ENCODE measurements at places on chromosomes 4 and X.

GRCh38 chr4:86032476-86033022 lies 327.3 kb downstream of the MAPK10 start:
- DNase-seq, result no peak

DNA sequence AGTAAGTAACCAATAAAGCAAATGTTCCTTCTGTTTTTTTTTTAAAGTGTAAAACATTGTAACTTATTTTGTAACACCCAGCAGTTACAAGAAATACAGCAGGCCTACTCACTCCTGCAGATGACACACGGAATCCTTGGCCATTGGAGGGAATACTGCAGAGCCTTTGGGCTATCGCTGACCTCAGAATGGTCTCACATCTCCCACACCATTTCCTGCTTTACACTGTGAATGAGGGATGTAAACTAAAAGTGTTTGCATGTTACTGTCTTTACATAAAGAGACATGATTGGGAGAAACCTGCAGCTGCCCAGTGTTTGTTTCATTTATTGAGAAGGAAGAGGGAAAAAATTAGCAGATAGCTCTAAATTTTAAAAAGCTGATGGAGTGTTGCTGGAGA lies 64.1 kb downstream of the USP46 start:
- DNase-seq, result no peak

DNA sequence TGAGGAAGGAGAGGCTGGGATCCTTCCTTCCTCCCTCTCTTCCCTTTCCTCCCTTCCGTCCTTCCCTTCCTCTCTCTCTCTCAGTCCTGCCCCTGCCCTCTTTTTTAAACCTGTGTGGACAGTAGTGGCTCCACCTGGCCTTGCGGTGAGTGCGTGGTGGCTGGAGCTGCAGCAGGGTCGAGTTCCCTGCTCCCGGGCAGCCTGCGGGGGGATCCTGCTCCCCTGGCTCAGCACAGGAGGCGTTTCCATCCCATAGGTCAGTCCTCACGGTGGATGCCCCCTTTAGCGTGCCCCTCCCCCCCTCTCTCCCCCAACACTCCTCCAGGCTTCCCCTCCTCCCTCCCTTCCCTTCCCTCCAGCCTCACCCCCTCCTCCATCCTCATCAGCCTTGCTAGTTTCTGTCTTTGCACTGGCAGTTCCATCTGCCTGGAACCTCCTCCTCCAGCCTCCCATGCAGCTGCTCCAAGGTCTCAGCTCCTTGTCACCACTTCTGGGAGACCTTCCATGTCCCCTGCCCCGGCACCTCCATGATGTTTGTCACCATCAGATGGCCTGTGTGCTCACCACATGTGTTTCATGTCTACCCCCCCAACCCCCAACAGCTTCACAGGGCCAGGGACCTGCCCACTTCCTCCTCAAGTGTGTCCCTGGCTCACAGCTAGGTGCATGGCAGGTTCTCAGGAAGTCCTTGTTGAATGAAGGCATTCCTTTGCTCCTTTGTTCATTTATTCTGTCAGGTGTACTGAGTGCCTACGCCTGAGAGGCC lies 68.4 kb downstream of the PSAPL1 start:
- DNase-seq, result no peak

- peak; percentile 40 for DNase-seq
Measured at GRCh38 chr4:41977709-41978108, 3.8 kb upstream of the DCAF4L1 start.

- no peak for DNase-seq
Measured at GRCh38 chrX:134501941-134502340, 42.0 kb downstream of the HPRT1 start.

DNA sequence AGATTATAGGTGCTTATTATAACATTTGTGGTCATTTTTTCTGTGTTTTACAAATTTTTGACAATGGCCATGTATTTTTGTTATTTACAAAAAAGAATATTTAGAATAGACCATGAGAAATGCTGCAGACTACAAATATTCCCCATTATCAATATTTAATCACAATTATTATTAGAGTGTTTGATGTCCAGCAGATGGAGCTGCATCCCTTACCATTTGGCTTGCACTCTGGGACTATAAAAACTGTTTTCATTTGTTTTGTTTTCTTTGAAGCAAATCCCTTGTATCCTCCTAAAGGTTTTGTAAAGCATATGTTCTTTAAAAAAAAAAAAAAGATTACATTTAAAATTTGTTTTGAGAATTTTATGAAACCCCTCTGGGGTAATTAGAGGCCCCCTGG lies 85.6 kb upstream of the CXorf66 start:
- DNase-seq, result no peak

DNA sequence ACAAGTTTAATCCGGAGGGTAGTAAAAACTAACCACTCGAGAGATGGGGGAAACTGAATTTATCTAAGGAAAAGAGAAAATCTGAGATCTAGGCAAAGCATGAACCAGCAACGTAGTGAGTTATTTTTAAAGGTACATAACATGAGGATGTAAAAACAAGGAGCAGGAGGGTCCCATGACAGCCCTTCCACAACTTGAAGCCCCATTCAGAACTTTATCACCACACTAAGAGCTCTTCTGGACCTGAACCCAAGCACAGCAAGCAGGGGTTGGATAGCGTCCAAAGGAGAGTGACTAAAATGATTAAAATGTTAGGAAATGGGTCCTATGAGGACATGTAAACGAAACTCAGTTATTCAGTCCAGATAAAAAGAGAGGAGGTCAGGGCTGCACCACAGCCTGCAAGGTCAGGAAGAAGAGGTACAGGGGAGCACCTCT lies 16.2 kb downstream of the SH3RF1 start:
- no peak for DNase-seq

- no peak for DNase-seq
Measured at GRCh38 chrX:45845142-45845541, 644.5 kb upstream of the DIPK2B start.

- peak; percentile 12 for DNase-seq
Measured at GRCh38 chrX:39310891-39311290, 509.6 kb downstream of the MID1IP1 start.

- peak; percentile 30 for DNase-seq
Measured at GRCh38 chr4:48979914-48980579, 6.0 kb upstream of the CWH43 start.

DNA sequence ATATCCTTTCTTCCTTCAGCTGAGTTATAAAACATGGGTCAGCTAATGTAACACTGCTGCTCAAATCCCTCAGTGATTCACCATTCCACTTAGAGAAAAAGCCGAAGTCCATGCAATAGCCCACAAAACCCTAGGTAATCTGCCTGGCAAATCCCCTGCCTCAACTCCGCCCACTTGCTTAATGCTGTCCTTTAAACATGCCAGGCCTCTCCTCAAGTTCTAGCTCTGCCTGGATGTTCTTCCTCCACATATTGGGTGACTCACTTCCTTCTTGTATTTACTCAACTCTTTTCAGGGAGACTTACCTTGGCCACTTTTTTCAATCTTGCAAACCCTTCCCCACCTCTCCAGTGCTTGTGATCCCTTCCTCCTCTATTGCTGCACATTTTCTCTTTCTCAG lies 89.8 kb downstream of the EMCN start:
- DNase-seq, result no peak

- DNase-seq, result no peak
Measured at GRCh38 chrX:20060961-20061748, 55.6 kb downstream of the MAP7D2 start.

- no peak for DNase-seq
Measured at GRCh38 chr4:26080870-26081628, 167.0 kb downstream of the SMIM20 start.

DNA sequence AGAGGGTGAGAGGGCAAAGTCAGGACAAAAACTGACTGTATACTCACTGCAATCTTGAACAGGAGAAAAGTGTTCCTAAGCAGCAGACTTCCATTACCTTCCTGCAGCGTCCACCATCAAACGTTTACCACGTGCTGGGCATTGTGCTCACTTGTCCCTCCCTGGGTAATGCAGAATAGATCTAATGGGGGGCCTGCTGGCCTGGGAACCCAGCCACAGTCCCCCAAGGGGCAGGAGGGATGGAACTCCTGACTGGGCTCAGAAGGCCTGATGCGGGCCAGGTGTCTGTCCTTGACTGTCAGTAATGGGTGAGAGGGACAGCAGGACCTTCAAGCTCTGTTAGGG lies 37.6 kb upstream of the FAM156A start:
- no peak for DNase-seq

- DNase-seq, result no peak
Measured at GRCh38 chr4:169047956-169048355, 37.9 kb upstream of the CBR4 start.

GRCh38 chr4:159946983-159947615 lies 844.2 kb downstream of the RAPGEF2 start:
- peak; percentile 37 for DNase-seq

DNA sequence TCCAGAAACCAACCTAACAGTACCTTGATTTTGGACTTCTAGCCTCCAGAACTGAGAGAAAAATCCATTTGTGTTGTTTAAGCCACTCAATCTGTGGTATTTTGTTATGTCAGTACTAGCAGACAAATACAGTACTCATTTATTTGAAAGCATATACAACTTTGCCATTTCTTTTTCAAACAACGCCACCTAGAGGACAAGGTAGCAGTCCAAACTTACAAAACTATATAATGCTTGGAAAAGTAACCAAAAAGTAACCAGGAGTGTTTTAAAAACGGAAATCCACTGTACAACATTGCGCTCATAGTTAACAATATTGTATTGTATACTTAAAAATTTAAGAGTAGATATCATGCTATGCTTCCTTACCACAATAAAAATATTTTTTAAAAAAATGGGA lies 37.0 kb upstream of the FGF13 start:
- DNase-seq, result no peak

DNA sequence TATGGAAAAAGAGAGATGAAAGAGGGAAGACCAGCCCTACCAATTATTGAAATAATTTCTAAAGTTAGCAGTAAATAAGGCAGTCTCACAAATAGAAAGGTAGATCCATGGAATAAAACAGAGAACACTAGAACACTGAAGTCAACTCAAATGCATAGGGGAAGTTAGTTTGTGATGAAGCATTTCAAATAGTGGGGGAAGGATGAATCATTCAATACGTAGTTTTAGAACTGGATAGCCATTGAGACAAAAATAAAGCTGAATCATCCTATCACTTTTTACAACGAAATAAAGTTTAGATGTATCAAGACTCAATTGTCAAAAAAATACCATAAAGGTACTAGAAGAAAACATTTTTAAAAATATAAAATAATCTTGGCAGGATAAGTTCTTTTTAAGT lies 143.2 kb upstream of the DGKK start:
- DNase-seq, result peak; percentile 27

DNA sequence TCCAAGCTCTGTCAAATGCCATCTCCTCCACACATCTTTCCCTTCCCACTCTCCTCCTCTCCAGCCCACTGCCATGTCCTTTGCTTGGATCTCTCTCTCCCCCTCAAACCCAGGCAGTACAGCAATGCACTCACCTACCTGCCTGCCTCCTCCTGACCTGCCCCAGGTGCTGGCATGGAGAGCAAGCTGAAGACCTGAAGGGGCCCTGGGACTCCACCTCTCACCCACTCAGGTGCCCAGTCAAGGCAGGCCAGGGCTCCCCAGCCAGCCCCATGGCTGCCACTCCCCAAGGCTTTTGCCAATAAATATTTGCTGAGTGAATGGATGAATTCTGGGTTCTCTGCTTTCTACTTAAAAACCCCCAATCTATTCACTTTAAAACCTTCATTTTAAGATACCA lies 12.6 kb upstream of the PHKA2 start:
- no peak for DNase-seq

DNA sequence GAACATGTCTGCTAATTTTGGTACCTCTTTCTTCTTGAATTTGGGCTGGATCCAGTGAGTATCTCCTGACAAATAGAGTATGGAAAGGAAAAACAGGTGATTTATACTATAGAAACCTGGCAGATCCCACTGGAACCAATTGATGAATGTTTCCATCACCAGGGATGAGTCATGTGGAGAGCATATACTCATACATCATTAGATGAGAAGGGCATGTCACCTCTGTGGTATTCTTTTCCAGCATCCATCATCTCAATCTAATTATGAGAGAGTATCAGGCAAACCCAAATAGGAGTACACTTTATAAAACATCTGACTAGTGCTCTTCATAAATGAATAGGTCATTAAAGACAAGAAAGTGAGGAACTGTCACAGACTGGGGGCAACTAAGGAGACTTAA lies 90.7 kb downstream of the CLDN22 start:
- DNase-seq, result no peak

DNA sequence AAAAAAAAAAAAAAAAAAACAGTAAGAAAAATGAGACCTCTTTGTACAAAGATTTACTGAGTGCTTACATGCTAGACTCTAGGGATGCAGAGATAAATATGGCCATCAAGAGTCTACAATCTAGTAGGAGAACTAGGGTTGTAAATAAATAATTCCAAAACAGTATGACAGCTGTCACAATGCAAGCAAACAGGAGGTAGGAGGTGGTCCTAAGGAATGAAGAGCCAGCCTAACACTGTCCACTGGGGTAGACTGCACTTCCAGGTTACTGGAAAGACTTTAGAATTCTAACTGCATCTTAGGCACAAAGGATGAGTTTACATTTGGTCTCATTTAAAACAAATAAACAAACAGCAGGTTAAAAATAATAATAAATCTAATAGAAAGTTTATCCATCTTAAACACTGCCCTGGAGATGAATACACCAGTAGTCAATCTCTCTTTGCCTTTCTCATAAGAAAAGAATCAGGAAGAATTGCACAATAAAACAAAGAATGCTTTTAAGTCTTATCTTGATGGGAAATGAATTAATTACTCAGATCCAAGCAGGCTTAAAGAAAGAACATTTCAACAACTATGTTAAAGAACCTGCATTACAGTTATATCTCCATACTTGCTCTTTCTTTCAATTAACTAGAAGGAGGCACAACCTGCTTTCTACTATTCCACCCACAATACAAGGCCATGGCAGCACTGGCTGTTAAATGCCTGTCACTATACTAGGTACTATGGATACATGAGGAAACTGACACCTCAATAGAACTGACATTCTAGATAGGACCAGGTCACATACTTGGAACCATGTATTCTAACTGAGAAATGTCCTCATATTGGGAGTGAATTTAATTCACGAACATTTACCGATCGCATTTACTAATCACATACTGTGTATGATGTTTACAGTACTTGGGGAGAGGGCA lies 12.7 kb downstream of the ADGRA3 start:
- no peak for DNase-seq

- DNase-seq, result peak; percentile 66
Measured at GRCh38 chr4:87973283-87974169, 2.0 kb upstream of the SPP1 start.

DNA sequence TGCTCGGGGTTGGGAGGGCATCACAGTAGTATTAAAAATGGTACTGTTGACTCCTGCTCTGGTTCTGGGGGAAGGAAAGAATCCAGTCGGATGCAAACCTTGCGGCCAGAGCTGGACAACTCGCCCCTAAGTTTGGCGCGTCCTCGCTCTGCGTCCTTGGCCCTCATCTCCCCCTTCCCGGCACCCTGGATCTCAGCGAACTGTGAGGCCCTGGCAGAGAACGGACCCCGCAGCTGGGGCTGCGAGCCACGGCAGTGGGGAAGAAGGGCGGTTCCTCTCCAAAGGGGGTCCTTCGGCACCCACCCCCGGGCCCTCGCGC lies 14.0 kb downstream of the ARHGEF6 start:
- no peak for DNase-seq

GRCh38 chr4:107857741-107858140 lies 33.0 kb downstream of the SGMS2 start:
- DNase-seq, result no peak

- no peak for DNase-seq
Measured at GRCh38 chrX:152177052-152177451, 38.7 kb upstream of the MAGEA10 start.
